ENCODE measurements at places on chromosomes 3 and 15. TPM values are rescaled to one million over a fixed set of nuclear protein-coding genes. Genes with fewer than 3 reads are reported as not detected.

The ISLR2 gene
- total RNA-seq: 0.26 TPM

The SYNPR gene
- not detected for total RNA-seq

The GOLGA6L10 gene
- total RNA-seq: 0.91 TPM

The RTP3 gene
- total RNA-seq: not detected

The SPTSSB gene
- total RNA-seq: 0.92 TPM

The TM4SF4 gene
- 38.2 TPM for total RNA-seq

The CCDC80 gene
- 6.8 TPM for total RNA-seq

The TM4SF1 gene
- 53.7 TPM for total RNA-seq

The SPPL2A gene
- total RNA-seq: 43.1 TPM

The SPESP1 gene
- 1.5 TPM for total RNA-seq

The LMCD1 gene
- 15.6 TPM for total RNA-seq

The PLA2G4E gene
- total RNA-seq: not detected

The CCR9 gene
- not detected for total RNA-seq

The GMNC gene
- 0.18 TPM for total RNA-seq

The QRICH1 gene
- total RNA-seq: 20.9 TPM

Measured in pancreas (tissue), 10 donors.